Activated naive CD8-positive, alpha-beta T cell treated with anti-CD3 and anti-CD28 coated beads, Interleukin-2, amount 50 U/mL, for 16 hours (primary cell): ENCODE measurements at places on chromosomes 7 and 10.

- DNase-seq = no peak
These were observed 69.5 kb upstream of the NFKB2 start for GRCh38 chr10:102326031-102326430.

DNA sequence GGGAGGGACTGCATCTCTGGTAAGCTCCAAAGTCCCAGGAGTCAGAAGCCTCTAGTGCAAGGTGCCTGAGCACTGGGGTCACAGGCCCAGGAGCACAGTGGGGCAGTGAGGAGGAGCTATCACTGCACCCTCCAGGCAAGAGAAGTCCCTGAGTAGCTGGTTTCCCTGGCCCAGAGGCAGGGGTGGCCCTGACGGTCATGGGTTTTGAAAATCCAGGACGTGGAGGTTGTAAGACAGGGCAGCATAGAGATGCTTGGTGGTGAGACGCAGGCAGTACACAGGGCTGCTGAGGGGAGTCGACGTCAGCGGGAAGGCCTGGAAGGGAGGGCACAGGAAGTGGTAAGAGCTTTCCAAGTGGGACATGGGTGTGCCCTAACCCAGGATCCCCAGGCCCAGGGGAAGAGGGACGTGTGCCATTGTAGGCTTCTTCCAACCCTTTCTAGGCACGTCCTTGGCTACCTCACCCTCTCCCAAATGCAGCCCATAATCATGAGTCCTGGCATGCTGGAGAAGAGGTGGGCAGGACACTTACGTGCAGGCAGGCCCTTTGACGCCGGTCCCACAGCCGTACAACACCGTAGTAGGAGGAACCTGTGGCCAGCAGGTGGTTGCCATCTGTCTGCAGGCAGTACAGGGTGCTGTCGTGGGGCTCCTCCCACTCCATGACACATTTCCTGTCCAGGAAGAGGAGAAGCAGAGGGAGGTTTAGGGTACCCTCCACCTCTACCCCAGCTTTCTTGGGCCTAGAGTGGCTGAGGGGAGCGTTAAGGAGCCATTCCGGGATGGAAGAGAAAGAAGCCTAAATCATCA lies 23.2 kb downstream of the DPCD start:
- DNase-seq = no peak

DNA sequence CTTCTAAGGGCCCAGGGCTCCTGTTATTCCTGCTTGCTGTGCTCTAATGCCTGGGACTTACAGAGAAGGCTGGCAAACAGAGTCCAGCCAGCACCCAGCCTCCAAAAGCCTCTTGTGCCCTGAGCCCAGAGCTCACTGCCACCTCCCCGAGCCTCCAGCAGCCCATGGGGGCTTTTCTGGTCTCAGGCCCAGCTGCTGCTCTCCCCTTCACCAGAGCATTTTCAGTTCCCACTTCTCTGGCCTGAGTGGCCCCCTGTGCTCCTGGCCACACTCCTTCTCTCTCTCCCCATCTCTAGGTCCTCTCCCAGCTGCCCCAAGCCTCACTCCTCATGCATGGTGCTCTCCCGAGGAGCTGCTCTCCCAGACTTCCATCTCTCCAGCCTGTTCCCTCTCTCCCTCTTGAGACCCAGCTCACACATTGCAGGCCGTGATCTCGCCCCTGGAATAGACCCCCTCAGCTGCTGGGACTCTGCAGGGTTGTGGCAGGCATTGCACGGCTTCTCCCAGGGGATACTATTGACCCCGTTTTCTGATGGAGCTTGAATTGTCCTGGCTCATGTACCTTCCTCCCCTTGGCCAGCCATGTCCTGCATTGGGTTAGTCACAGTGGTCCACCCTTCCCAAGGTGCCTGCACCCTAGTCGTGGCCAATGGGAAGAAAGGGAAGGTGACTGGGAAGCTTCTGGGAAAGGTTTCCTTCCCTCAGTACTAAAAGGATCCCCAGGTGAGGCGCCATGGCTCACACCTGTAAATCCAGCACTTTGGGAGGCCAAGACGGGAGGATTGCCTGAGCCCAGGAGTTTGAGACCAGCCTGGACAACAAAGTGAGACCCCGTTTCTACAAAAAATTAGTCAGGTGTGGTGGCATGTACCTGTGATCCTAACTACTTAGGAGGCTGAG lies 9.0 kb upstream of the RASSF4 start:
- no peak for DNase-seq

- DNase-seq = no peak
These were observed 240.7 kb upstream of the MBL2 start for GRCh38 chr10:53013201-53013810.

- DNase-seq = no peak
These were observed 107.8 kb downstream of the ARHGAP22 start for GRCh38 chr10:48496831-48497779.

- no peak for DNase-seq
These were observed 99.6 kb upstream of the TBX20 start for GRCh38 chr7:35353481-35353880.

DNA sequence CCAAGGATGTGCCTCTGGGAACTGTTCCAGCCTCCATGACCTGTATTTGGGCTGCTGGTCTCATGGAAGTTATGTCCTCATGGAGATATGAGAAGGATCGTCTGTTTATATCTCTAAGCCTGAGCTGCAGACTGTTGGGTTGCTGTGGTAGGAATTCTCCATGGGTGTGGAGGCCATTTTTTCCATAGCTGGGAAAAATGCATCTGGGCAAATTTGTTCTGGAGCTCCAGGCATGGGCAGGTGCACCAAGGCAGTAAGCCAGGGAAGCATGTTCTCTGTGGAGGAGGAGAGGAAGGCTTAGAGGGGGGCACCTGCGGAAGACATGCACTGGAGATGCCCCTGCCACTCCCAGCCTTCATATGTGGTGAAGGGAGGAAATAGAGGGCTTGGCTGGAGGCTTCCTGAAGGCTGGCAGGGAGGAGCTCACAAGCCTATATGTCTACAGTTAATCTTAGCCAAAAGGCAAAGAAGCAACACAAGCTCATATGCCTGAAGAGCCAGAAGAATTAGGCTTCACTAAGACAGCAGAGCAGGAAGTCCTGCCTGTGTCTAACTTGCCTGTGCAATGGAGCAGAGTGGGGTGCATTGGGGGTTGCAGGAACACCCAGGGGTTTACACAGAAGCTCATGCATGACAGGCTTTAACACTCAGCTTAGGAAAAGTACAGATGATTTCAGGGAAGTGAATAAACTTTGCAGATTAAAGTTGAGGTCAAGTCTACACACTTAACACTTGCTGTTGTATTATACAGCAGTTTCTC lies 35.1 kb upstream of the CXCL12 start:
- DNase-seq = no peak

DNA sequence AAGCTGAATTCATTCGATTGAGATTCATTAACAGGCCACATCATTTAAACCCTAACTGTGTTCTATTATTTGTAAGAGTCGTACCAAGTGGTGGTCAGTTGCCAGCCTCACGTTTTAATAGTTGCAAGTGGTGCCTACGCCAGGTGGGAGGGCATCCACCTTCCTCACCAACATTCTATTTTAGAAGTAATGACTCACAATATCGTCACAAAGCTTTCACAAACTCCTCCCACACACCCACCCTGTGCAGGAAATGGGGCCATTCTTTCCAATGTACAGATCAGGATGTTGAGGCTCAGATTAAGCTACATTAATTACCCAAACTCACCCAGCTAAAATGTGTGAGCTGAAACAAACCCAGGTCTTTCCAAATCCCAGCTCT lies 77.3 kb upstream of the SAMD8 start:
- DNase-seq = peak; percentile 22

GRCh38 chr7:101882005-101882421 lies 64.6 kb downstream of the CUX1 start:
- no peak for DNase-seq

GRCh38 chr10:72784551-72785351 lies 92.8 kb downstream of the MCU start:
- DNase-seq = no peak

DNA sequence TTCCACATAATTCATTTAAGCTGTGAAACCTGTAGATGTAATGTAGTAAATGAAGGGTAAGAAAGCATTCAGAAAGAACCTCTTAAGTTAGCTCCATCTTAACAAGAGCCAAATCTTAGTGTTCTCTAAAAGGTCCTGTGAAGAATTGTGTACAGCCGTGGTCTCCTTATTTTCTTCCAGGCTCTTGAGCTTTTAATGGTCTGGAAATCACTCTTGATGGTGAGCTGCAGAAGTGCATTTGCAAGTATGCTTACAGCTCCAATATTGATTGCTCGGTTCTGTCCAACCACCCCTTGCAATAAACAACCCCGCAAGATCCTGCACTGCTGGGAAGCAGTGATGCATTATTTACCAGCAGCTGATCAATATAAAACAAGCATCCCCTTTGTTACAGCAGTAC lies 690.8 kb upstream of the FZD8 start:
- DNase-seq = no peak
